ENCODE measurements at places on chromosomes 1 and 21.

DNA sequence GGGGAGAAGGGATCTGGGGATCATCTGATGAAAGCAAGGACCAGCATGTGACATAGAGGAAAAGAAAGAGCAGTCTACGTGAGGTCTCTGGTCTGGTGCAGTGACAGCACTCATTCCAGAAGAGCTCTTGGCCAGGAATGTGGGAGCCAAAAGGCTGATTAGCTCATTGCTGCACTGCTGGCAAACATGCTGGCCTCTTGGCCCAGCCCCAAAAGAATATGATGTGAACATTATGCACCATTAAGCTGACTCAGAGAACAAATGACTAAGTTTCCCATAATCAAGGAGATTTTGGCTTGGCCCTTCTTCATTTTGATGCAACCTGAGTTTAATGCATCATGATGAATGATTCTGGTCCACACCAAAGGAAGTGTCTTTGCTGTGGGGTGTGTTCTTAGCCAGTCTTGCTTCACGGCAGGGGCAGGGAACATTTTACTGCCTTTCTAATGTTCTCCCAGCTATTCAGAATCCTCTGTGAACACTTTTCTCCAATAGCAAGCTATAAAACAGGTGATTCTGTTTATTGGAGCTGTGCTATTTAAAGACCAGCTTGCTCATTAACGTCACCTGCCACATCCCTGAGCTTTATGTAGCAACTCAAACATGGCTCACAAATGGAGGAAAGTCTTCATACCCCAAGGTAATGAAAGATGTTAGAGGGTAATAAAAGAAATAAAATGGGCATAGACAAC lies 55.1 kb downstream of the PCBP3 start:
- H3K27me3 ChIP-seq: no peaks in the 10 kb centered on the region
- H3K27ac ChIP-seq: no peak overlapping the region
- H3K4me3 ChIP-seq: no peak overlapping the region
- no peaks in the 10 kb centered on the region for H3K36me3 ChIP-seq
- no peak for DNase-seq

DNA sequence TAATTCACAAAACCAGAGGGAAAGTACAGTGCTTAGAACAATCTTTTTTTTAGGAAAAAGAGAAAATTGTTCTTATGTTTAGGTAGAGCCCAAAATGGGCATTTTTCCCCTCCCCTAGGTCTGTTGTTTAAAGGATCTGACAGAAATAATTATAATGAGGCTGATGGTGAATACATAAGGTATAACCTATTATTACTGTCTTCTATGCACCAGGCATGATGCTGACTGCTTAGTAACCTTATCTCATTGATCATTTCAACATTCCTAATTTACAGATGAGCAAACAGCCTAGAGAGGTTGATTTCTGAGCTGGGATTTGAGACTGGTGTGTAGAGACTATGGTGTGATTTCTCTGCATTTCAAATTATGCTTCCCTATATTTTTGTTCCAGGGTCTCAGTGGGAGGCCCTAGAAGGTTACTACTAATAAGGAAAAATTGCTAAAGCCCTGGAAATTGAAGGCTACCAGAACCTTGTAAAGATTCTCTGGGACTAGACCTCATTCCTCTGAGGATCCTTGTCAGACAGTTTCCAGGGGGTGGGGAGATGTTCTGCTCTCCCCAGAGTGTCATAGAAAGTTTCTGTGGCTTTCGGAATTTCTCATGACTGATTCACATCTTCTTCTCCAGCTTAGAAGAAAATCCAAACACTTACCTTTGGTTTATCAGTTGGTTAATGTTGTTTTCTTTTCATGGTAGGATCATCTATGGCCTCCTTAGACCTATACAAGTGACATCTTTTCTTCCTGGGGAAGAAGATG lies 44.9 kb downstream of the ROR1 start:
- no peak overlapping the region for H3K4me3 ChIP-seq
- no peaks in the 10 kb centered on the region for H3K27me3 ChIP-seq
- no peak overlapping the region for H3K27ac ChIP-seq
- H3K36me3 ChIP-seq: no peaks in the 10 kb centered on the region
- DNase-seq: no peak

GRCh38 chr21:37562920-37563640 lies 196.5 kb downstream of the DYRK1A start:
- peaks cover 8% of the 10 kb centered on the region for H3K4me1 ChIP-seq
- no peaks in the 10 kb centered on the region for H3K27me3 ChIP-seq
- peak overlapping the region; percentile 62 for H3K4me3 ChIP-seq
- H3K36me3 ChIP-seq: no peaks in the 10 kb centered on the region
- no peak for DNase-seq
- peak overlapping the region; percentile 96 for H3K27ac ChIP-seq

DNA sequence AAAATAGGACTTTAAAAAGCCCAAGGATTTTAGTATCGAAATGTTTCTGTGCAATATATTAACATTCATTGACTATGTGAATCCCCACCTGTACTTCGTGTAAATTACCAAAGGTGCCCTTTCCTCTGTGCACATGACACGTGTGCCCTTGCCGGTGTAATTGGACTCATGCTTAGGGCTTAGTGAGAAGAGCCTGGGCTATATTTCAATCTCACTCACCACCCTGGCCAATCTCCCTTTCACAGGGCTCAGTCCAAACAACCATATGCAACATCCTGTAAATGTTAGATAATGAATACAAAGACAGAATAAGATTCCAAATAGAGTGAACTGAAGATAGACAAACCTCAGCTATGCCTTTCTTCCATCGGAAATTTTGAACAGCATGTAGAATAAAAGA lies 564.3 kb downstream of the USP25 start:
- no peak for DNase-seq
- H3K27ac ChIP-seq: no peak overlapping the region
- H3K4me1 ChIP-seq: no peaks in the 10 kb centered on the region

DNA sequence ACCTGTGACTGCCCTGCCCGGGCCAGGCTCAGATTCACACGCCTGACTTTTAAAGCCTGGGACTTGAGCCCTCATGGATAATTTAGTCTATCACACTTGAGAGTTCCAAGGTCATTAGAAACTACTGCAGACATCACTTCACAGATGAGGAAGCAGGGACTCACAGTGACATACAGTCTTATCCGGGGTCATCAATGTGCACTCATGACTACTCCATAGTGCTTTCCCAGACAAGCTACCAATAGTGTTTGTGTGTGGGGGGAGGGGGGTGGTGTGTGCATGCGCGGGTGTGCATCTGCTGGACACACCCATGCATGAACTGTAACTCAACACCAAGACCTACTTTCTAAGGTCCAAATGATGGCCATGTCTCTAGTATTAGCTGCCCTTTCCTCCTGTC lies 16.1 kb upstream of the SLC5A9 start:
- DNase-seq: no peak
- no peaks in the 10 kb centered on the region for H3K36me3 ChIP-seq
- no peaks in the 10 kb centered on the region for H3K27me3 ChIP-seq
- no peak overlapping the region for H3K27ac ChIP-seq
- no peak overlapping the region for H3K4me3 ChIP-seq
- H3K4me1 ChIP-seq: no peaks in the 10 kb centered on the region

- H3K4me3 ChIP-seq: no peak overlapping the region
- H3K4me1 ChIP-seq: no peaks in the 10 kb centered on the region
- no peak for DNase-seq
- no peaks in the 10 kb centered on the region for H3K27me3 ChIP-seq
These were observed 57.5 kb upstream of the GUCA2A start for GRCh38 chr1:42221952-42222606.

DNA sequence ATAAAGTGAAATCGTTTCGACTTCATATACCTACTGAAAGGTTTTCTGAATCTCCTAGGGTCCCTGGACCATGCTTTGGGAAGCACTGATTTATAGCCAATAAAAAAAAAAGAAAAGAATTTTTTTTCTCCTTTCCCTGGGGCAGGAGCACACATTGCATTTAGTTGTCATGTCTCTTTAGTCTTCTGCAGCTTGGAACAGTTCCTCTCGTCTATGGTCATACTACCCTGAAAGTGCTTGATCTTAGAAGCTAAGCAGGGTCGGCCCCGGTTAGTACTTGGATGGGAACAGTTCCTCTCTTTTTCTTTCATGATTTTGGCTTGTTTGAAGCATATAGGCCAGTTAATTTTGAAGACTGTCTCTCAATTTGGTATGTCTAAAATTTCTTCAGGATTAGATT lies 3.7 kb upstream of the SERPINC1 start:
- no peaks in the 10 kb centered on the region for H3K36me3 ChIP-seq
- H3K27me3 ChIP-seq: no peaks in the 10 kb centered on the region
- H3K27ac ChIP-seq: no peak overlapping the region
- H3K4me3 ChIP-seq: no peak overlapping the region
- no peaks in the 10 kb centered on the region for H3K4me1 ChIP-seq

DNA sequence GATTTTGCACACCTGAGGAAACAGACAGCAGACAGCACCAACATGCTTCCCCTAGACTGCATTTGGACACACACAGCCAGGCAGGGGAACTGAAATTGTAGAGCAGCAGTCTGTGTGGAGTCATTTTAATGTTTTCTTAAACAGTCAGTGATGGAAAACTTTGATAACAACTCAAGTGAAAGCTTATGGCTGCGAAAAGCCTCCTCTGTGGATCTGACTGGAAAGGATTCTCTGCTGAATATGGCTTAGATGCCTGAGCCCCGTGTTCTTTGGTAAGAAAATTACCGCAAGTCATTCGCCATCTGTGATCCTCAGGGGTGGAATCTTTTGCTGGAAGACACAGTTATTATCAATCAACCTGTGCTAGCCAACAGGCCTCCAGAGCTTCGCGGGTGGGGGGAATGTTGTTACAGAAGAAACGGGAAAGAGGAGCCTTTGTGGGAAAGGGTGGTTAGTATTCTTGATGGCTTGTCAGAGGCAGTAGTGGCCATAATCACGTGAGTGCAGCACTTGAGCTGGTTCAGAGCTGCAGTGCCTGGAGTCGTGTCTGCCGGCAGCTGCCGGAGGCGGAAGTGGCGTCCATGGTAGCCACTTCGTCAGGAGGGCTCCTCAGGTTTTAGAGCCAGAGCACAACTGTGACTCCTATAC lies 204.7 kb downstream of the ST6GALNAC3 start:
- no peak for DNase-seq
- no peak overlapping the region for H3K27ac ChIP-seq
- no peaks in the 10 kb centered on the region for H3K4me1 ChIP-seq
- no peaks in the 10 kb centered on the region for H3K36me3 ChIP-seq

- DNase-seq: no peak
- H3K27ac ChIP-seq: peak overlapping the region; percentile 68
- no peaks in the 10 kb centered on the region for H3K4me1 ChIP-seq
These were observed 34.8 kb upstream of the PRELP start for GRCh38 chr1:203440771-203441170.

- no peaks in the 10 kb centered on the region for H3K4me1 ChIP-seq
- no peak overlapping the region for H3K27ac ChIP-seq
- H3K27me3 ChIP-seq: no peaks in the 10 kb centered on the region
- no peaks in the 10 kb centered on the region for H3K36me3 ChIP-seq
- no peak for DNase-seq
These were observed 177.3 kb upstream of the GORAB start for GRCh38 chr1:170354690-170355089.

DNA sequence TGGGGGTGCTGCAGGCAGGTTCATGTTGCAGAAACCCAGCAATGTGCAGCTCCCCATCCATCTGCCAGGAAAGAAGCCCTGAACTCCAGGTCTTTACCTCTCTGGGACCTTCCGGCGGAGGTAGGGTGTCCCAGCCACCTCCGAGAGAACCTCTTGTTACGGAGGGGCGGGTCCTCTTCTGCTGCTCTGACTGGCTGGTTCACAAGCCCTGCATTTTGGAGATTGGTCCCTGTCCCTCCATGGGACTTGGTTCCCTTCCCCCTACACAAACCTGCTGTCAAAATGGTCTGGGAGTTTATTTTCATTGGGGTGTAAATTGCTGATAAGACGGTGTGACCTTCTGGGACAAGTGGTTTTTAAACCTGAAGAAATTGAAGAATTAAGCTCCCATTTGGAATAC lies 8.0 kb upstream of the CELSR2 start:
- no peak overlapping the region for H3K4me3 ChIP-seq
- no peak for DNase-seq
- H3K27ac ChIP-seq: peak overlapping the region; percentile 83
- H3K4me1 ChIP-seq: peaks cover 43% of the 10 kb centered on the region
- H3K27me3 ChIP-seq: no peaks in the 10 kb centered on the region
- peaks cover 30% of the 10 kb centered on the region for H3K36me3 ChIP-seq

DNA sequence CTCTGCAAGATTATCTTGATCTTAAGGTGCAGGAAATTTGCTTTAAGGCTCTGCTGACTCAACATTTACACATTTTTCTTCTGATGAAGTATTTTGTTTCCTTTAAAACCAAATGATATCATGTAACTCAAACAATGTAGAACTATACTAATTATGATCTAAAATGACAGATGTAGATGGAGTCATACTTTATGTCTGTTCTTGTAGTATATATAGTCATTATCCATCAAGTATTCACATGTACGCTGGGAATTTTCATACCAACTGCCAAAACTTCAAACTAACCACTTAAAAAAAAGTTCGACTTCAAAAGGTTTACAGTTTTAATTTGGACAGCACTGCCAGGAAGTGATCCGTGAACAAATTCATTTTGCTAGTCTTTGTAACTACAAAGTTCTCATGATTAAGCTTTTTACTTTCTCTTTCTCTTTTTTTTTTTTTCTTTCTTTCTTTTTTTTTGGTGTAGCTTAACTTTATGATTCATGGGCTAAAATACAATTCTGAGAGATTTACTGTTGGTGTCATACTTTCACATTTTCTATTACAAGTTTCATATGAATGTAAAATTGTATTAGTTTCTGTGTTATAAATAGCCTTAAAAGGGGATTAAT lies 509.0 kb upstream of the CXADR start:
- no peak for DNase-seq
- peak overlapping the region; percentile 41 for H3K27ac ChIP-seq
- H3K27me3 ChIP-seq: no peaks in the 10 kb centered on the region
- H3K4me3 ChIP-seq: peak overlapping the region; percentile 39
- H3K36me3 ChIP-seq: no peaks in the 10 kb centered on the region

DNA sequence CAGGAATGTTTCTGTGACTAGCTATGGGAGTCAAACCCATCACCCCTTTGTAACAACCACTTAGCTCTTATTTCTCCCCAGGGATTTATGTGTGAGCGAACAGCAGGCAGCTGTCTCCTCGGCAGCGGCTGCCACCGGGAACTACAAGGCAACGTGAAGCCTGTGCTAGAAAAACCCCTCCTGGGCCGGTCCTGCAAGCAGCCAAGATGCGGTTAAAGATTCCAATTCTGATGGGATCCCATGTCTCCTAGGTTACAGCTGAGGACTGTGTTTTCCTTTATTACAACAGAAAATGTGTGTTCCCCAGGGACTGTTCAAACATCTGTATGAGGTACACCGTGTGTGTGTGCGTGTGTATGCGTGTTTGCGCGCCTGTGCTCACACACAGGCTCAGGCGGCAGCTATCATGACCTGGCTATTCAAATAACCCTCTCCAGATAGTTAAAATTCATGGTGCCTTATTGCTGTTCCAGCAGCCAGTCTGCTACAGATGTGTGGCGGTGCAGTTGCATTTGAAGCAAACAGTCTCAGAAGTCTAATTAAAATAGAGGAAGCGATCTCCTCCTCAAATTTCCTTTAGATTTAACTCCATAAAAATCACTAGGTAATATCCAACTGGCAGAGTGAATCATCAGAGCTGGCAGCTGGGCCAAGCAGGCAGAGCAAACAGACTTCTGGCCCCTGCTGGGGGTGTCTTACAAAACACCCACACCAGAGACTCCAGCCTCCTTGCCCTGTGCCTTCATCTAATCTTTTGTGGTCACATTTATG lies 68.0 kb downstream of the LMX1A start:
- H3K27ac ChIP-seq: no peak overlapping the region
- H3K27me3 ChIP-seq: no peaks in the 10 kb centered on the region
- no peak for DNase-seq
- H3K4me1 ChIP-seq: no peaks in the 10 kb centered on the region
- no peak overlapping the region for H3K4me3 ChIP-seq

All from esophagus squamous epithelium (tissue), 5 donors.